Activated naive CD4-positive, alpha-beta T cell (primary cell): ENCODE measurements at places on chromosomes 12 and 14.

GRCh38 chr14:43625294-43625693, 881.8 kb downstream of the FSCB start:
- DNase-seq, result no peak

DNA sequence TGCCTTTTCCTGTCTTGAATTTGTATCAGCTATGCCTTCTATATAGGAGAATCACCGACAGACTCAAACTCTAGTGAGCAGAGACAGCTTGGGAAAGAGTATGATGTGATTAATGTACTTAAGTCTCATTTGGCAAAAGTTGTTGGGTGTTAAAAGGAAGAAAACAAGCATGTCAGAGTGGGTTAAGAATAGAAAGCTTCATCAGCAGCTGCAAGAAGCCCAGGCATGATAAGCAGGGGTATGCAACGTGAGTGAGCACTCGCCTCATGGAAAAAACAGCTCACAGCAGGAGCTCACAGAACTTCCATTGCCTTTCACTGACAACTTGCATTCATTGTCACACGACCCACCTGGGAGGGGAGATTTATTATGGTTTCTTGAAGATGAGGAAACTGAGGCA, 35.9 kb upstream of the WNK1 start:
- DNase-seq, result no peak

DNA sequence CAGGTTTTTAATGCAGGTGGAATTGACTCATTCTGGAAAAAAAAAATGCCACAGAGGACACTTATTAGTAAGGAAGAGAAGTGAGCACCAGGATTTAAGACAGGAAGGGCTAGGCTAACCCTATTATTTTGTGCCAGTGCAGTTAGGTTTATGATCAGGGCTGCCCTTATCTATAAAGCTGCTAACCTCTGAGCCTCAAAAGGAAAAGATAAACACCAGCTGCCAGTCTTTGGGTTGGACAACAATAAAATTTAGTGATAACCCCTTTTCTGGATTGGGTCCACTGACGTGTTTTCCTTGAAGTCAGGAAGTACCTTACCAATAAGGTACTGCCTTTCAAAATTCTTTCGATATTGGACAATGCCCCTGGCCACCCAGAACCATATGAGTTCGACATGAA, 128.9 kb downstream of the NUBPL start:
- DNase-seq, result no peak

DNA sequence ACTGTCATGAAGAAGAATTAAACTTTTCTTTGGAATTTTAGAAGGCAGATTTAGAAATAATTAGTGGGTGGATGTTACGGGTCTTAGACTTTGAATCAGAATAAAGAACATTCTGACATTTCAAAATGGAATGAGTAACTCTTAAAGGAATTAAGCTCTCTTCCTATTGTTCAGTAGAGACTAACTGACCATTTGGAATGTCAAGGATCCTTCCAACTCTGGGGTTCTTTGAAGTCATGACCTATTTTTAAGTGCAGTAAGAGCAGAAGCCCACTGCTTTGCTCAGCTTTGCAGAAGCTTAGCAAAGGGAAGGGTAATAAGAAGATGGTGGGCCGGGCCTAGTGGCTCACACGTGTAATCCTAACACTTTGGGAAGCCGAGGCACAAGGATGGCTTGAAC, 4.0 kb downstream of the CHURC1 start:
- no peak for DNase-seq

- no peak for DNase-seq
These were observed 707.2 kb downstream of the AACS start for GRCh38 chr12:125772403-125772802.

- no peak for DNase-seq
These were observed 388.6 kb upstream of the TMPO start for GRCh38 chr12:98126637-98127335.

DNA sequence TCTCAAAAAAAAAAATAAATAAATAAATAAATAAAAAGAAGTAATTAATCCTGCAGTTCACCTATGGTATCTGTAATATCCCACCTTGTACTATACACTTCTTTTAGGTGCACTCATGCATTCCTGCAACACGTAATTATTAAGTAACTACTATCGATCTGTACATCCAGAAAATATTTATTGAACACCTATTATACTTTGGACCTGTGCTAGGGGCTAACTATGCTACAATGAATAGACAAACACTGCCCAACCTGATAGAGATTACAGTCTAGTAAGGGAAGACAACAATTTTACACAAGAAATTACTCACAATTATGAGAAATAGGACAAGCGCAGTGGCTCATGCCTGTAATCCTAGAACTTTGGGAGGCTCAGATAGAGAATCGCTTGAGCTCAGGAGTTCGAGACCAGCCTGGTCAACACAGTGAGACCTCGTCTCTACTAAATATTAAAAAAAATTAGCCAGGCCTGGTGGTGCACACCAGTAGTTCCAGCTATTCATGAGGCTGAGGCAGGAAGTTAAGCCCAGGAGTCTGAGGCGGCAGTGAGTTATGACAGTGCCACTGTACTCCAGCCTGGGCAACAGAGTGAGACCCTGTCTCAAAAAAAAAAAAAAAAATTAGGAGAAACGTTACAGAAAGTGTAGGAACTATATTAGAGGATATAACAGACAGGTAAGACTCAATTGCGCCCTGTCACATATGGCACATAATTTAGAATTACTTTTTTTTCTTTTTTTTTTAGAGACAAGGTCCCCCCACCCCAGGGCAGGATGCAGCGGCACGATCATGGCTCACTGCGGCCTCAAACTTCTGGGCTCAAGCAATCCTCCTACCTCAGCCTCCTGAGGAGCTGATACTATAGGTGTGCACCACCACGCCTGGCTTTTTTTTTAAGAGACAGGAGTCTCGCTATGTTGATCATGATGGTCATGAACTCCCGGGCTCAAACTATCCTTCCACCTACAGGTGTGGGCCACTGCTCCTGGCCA, 1.2 kb downstream of the NRDE2 start:
- DNase-seq, result no peak

GRCh38 chr12:52029685-52030084, 21.6 kb upstream of the NR4A1 start:
- no peak for DNase-seq

- DNase-seq, result no peak
These were observed 128.4 kb downstream of the DAD1 start for GRCh38 chr14:22460461-22461195.

GRCh38 chr12:4114986-4115385, 158.6 kb upstream of the CCND2 start:
- no peak for DNase-seq

DNA sequence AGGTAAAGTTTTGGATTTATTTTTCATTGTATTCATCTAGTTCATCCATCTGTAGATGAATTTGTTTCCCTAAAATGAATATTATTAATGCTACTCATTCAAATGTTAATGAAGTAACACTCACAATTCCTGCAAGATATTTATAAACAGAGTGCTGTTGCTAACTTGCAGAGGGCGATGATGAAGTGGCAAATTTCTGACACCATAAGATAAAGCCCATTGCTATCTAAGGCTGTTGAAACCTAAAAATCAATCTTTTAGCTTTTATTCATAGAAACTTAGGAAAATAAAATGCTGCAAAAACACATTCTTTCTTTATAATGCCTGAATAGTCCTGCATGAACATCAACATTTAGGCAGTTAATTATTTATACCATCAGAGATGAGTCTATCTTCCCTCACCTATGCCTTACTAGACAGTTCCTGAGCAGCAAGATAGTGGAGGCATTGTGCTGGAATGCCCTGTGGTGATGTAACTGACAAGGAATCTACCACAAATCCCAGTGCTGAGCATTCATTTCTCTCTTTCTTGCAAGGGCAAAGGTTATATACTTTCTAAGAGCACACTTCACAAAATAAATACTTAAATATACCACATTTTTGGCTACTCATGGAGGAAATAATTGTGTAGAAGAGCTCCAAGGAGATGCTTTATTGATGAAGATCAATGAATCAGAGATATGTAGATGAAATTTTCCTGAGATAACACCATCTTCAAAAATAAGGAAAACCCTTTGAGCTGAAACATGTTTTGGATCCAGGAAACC, 57.6 kb downstream of the LMNTD1 start:
- no peak for DNase-seq

- DNase-seq, result no peak
These were observed 714.4 kb upstream of the TBX3 start for GRCh38 chr12:115398311-115398781.

DNA sequence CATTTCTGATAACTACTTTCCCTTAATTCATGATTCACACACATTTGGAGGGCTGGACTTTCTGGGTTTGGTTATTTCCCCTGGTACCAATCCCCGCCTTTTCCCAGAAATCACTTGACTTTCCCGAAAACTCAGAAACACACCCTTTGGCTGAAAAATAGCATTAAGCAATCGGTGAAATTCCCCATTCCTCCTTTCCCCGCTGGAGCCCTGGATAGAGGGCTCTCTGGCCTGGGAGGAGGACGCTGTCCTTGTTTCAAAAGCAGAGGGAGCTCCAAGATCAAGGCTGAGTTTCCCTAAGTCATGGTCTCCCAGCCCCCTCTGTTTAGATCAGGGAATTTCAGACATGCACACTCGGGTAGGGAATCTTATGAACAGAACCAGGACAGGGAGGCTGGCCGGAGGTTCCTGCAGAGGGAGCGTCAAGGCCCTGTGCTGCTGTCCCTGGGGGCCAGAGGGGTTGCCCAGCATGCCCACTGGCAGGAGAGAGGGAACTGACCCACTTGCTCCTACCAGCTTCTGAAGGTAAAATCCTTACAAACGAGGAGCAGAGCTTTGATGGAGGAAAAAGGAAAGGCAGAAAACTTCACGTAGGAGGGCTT, at the start of gene C1S:
Gene C1S, plus strand, starts transcription at position 366 of the 602 bp plus-strand sequence. CDS start 1,195 bp downstream, outside the sequence.
- no peak for DNase-seq

- no peak for DNase-seq
These were observed 819.2 kb downstream of the FSCB start for GRCh38 chr14:43687921-43688320.

GRCh38 chr12:91772411-91772810, 373.2 kb downstream of the BTG1 start:
- no peak for DNase-seq

GRCh38 chr14:87996291-87996592, 3.3 kb upstream of the GALC start:
- DNase-seq, result no peak

DNA sequence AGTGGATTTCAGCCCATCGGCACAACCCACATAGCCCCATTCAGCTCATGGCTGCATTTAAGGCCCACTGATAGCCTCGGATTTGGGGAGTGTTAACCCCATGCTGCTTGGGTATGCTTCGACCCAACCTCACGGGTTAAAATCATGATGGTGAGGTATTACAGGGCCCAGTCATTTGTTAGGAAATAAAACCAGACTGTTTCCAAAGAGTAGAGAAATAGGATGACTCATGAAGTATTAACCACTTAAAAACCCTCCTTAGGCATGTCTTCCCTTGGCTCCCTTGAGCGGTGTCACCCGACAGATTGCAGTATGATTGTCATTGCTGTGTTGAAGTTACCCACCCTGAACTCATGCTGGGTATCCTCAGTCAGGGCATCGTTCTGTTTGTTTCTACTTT, 289.1 kb downstream of the CACNA1C start:
- no peak for DNase-seq
